ENCODE measurements at places on chromosomes 3 and 15. TPM values are rescaled to one million over a fixed set of nuclear protein-coding genes. Genes with fewer than 3 reads are reported as not detected.

GRK7 gene
- 0.12 TPM for total RNA-seq

CHRNA7 gene
- total RNA-seq = 0.75 TPM

CLDN11 gene
- 11.7 TPM for total RNA-seq

TRH gene
- not detected for total RNA-seq

LRRC15 gene
- total RNA-seq = 1.1 TPM

TUBGCP5 gene
- 19.2 TPM for total RNA-seq

ERC2 gene
- total RNA-seq = 1.4 TPM

TGM4 gene
- not detected for total RNA-seq

RLBP1 gene
- total RNA-seq = not detected

GOLGA6L7 gene
- total RNA-seq = not detected

IL16 gene
- total RNA-seq = 39.3 TPM

CYP1A1 gene
- total RNA-seq = 2.4 TPM

NSMCE3 gene
- 6.7 TPM for total RNA-seq

SCN5A gene
- 0.58 TPM for total RNA-seq

CCR8 gene
- total RNA-seq = not detected

LRRC31 gene
- total RNA-seq = 1.7 TPM

ADAMTS17 gene
- 6.2 TPM for total RNA-seq
